Activated CD4-positive, alpha-beta memory T cell treated with anti-CD3 and anti-CD28 coated beads for 36 hours (primary cell): ENCODE measurements at places on chromosomes 5 and 9. TPM values are rescaled to one million over a fixed set of nuclear protein-coding genes. Genes with fewer than 3 reads are reported as not detected.

SFXN1 gene
- 300 TPM for total RNA-seq

REEP2 gene
- 6.1 TPM for total RNA-seq

ACTBL2 gene
- not detected for total RNA-seq

PCDHA8 gene
- not detected for total RNA-seq

HMCN2 gene
- total RNA-seq: not detected

TNFSF8 gene
- total RNA-seq: 37.9 TPM

ST8SIA4 gene
- 35.1 TPM for total RNA-seq

C8G gene
- 0.90 TPM for total RNA-seq

PCDHGA2 gene
- not detected for total RNA-seq

LCN9 gene
- total RNA-seq: not detected

IFNA21 gene
- total RNA-seq: not detected

SLC26A2 gene
- 5.9 TPM for total RNA-seq
